Activated T-helper 1 cell treated with Interleukin-2 at 50 U/mL for 16 hours (primary cell): ENCODE measurements at places on chromosomes 4 and X.
A peak's percentile ranks its signal among the peaks of the same experiment; 100 is the strongest.

DNA sequence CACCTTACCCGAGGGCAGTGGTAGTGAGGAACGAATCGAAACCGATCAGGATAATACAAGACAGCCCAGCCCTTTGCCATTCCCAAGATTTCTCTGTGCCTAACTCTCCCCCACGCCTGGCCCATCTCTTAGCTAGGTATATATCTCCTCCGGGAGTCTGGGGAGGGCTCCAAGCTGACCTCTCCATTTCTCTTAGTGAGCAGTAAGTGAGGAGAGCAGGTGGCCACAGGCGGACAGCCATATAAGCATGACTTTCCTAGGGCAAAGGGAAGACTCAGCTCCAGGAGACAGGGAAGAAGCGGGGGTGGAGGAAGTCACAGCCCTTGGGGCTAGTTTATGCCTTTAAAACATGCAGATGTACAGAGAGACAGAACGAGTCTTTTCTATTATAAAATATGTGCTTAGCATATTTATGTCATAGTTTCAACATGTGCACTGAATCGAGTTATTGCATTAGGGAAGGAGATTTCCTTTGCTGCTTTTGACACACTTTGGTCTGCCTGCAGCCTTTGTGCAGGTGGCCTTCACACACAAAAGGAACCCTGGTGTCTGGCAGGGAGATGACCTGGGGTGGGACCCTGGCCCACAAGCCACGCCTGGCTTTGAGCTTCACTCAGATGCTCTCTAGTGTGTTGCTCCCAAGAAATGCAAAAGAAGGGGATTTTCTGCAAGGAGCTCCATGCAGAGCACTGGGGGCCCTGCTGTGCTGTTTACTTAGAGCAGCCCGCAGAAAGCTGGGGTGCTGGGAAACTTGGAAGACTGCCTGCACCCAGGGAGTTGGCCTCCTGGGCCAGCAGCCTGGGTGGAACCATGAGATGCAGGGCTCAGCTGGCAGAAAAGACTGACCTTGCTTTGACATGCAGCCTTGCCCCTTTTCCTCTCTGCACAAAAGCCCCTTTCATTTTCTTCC lies 613.3 kb downstream of the BCOR start:
- DNase-seq: no peak

DNA sequence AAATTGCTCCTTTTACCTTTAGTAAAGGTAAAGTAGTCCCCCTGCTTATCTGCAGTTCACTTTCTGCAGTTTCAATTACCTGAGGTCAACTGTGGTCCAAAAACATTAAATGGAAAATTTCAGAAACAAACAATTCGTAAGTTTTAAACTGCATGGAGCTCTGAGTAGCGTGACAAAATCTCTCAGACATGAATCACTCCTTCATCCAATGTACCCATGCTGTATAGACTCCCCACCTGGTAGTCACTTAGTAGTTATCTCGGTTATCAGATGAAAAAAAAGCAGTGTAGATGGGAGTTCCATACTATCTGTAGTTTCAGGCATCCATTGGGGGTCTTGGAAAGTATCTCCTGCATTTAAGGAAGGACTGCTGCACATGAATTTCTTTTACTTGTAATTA lies 7.7 kb downstream of the UNC5C start:
- DNase-seq: no peak

DNA sequence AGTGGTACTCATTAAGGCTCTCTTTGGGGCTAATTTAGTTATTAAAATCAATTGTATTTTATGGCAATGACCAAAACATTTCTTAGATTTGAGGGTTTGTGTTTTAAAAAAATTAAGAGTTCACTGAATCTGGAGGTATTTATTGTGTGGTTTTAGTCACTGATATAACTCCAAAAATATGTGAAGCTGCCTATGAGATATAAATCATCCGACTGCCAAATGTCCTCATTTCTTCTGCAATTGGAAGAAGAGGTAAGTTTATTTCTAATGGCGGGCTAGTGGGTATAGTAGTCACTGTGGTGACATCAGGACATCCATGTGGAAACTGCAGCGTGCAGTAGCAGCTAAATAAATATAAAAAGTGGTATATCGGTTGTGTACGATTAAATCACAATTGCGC lies 205.5 kb downstream of the MID1 start:
- no peak for DNase-seq

DNA sequence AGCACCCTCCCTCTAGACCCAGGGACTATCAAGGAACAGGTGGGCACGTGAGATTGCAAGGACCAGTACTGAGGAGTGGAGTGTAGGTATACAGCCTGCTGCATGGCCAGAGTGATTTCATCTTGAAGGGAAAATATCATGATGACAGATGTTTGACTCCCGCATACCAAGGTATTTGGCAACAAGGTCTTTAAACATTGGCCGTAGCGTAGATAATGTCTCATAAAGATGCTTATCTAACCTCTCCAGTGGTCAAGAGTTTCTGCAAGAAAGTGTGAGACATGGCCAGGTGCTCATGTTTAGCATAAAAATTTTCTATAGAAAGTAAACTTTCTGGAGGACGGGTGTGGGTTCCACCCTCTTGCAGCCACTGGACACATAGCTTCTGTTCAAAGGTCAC lies 18.7 kb upstream of the ZNF630 start:
- DNase-seq: no peak

DNA sequence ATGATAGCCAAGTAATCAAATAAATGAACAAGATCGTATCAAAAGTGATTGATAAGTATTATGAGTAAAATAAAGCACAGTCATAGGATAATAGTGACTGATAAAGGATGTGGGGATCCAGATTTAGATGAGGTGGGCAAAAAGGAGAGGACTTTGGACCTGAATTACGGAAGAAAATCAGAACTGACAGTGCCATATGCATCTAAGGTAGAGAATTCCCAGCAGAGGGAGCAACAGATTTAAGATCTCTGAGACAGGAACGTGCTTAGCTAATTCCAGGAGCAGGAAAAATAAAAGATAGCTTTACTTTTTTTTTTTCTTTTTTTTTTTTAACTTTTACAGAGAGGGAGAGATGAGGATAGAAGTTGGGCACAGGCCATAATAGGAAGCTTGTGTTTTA lies 189.9 kb downstream of the NWD2 start:
- no peak for DNase-seq

DNA sequence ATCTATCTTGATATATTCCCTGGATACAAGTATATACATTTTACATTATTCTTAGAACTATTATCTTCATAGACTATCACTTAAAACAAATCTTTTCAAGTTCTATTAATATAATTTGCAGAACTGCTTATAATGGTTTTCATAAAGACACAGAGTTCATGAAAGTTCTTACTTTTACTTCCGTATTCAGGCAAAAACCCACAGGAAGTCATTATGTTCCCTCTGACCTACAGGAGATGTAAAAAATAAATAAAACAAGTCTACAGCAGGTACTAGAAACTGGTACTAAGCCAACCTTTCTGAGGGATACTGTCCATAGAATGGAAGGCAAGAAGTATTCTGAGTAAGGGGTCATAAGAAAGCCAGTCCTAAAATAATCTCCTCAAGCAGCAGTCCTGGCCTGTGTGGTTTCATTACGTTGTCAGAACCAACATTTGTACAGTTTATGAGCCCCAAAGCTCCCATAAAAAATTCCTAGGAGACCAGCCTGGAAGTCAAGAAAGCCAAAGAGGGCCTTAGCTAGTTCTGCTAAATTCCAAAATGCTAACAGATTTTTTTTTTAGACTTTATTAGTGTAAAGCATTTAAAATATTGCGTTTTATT lies 68.6 kb downstream of the CAMK2D start:
- no peak for DNase-seq

- no peak for DNase-seq
These were observed 51.2 kb downstream of the TBC1D14 start for GRCh38 chr4:6960628-6961412.

DNA sequence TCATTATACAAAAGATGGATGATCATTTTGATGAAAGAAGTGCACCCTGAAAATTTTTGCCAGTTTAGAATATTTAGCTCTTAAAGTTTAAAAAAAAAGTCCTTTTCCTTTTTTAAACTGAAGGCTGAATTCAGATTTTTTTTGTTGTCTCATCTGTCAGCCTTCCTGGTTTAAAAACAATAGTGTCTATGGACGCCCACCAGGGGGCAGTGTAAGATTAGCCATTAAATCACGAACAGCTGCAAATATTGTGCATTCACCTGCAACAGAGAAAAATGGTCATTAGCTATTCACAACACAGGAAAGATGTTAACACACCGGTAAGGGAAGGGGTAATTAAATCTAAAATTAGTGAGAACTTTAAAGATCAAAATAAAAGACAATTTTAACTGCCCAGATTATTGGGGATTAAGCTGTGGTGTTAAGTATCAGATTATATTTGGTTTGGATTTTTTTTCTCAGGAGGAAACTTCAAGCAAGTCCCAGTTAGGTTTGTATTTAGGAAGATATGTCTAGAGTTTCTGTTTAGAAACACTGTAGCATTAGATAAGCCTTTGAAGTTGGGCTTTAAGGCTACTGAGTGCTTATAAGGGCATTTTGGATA lies 4.4 kb upstream of the CXorf38 start:
- peak; percentile 60 for DNase-seq

GRCh38 chrX:2647627-2648026 lies 43.5 kb upstream of the CD99 start:
- DNase-seq: no peak

GRCh38 chr4:108794136-108794535 lies 31.3 kb upstream of the ETNPPL start:
- no peak for DNase-seq

GRCh38 chrX:9935436-9935835 lies 31.7 kb upstream of the CLDN34 start:
- DNase-seq: no peak

- DNase-seq: no peak
These were observed 100.6 kb upstream of the PNPLA4 start for GRCh38 chrX:8027827-8028226.

DNA sequence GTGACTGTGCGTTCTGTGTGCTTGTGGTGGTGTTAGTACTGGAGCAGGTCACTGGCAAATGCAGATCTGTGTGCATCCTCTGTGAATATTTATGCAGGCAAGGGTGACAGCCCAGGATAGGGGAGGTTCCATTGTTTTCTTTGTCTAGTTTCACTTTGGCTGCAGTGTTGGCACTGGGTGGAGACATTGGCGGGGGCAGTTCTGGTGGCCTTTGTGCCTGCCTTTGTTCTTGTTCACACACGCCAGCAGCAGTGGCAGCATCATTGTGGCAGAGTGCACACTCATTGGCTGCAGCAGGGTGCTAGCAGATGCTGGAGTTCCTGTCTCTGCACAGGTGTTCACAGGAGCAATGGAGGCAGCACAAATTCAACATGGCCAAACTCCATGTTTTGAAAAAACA lies 495.3 kb downstream of the UBE2NL start:
- DNase-seq: no peak

DNA sequence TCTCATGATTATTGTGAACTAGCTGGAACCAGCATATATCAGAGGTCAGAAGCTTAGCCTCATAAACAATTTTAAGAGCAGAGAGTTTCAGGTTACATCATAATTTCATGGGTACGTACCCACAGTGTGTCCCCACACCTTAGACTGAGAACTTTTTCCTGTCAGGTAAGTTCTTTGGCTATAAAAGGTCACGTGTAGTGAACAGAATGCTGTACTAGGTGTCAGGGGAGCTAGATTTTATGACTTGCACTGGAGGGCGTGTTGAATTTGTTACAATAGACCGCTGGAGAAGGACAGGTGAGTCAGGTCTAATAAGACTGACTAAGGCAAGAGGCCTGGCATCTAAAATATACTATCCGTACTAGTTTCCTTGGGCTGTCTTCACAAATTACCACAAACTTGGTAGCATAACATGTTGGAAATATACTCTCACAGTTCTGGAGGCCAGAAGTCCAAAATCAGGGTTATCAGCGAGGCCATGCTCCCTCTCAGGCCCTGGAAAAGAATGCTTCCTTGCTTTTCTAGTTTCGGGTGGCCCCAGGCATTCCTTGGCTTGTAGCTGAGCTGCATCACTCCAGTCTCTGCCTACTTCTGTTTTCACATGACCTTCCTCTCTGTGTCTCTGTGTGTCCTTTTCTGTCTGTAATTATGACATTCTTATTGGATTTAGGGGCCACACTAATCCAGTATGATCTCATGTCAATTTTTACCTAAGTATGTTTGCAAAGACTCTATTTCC lies 512.0 kb upstream of the NR3C2 start:
- DNase-seq: no peak

DNA sequence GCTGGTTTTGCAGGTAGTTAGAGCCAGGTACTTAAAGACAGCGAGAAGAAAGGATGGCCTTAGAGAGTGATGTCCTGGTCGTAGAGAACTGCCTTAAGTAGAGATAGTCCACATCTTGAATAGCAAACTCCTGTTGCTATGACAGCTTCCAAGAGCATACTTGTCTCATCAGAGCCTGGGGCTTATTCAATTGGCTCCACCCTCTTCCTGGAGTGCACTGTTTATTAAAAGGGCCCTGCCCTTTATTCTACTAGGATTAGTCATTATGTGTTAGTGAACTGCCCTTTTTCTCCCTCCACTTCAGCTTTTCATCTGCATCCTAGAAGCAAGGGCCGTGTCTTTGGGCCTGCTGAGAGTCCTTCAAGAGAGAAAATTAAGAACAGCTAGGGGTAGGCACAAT lies 94.5 kb upstream of the EOLA2 start:
- no peak for DNase-seq

DNA sequence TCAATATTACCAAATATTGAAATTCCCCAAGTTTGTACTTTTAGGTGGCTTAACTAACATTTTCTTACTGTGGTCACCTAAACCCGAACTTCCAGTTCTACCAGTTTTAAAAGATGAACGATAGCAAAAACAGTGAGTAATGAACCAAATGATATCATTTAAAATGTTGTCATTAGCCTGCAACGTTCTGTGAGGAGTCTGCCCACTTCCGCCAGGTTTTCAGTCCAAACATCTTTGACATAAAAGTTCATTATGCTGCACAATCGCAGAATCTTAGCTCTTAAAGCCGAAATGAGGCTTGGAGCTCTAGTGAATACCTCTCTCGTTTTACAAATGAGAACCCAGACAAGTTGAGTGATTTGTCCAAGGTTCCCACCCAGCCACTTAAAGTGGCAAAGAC lies 762 bp downstream of the PIGA start:
- DNase-seq: no peak

- DNase-seq: no peak
These were observed 12.7 kb upstream of the CAPN6 start for GRCh38 chrX:111282991-111283390.

GRCh38 chr4:176875446-176875930 lies 82.8 kb upstream of the VEGFC start:
- DNase-seq: no peak

GRCh38 chr4:124636788-124637187 lies 75.7 kb downstream of the ANKRD50 start:
- DNase-seq: no peak

DNA sequence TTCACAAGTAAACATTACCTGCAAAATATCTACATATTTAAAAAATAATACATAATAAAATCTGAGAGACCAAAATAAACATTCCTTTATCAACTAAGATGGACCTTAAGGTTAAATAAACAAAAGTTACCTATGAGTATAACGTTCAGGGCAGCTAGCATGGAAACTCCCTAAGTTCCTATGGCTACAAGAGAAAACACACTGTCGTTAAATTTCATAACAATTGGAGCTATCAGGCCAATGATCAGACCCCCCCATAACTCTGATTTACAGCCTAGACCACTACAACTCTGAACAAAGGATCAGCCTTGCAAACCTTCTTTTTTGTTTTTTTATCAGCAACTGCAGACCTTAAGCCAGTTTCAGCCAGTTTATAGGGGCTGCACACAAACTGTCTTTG lies 1418.4 kb downstream of the PCDH18 start:
- DNase-seq: no peak
